ENCODE measurements at places on chromosomes 4 and X.

DNA sequence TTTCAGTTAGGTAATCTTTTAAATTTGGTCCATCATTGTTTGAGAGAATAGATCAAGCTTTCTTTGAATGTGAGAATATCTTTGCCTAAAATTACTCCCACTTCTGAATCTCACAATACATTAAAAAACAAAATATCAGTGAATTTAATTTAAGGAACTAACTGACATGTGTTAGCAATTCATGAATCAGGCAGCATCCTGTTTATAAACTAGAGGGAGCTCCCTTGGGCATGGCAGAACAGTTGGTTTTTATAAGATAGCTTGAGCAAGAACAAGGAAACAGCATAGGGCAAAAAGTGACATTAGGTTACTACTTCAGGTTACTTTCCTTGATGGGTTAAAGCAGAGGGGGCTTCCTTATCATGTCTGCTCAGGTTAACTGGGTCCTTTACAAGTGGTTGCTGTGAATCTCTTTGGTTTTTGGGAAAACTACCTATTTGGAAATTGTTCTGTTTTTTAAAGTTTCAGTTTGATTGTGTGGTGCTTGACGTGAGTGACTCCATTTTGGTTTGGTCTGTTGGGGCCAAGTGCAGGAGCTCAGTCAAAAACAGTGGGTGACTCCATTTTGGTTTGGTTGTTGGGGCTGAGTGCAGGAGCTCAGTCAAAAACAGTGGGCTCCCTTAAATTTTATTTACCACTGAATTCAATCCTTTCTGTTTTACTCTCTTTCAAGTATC, 68.0 kb downstream of the PPEF2 start:
- no peak for DNase-seq

DNA sequence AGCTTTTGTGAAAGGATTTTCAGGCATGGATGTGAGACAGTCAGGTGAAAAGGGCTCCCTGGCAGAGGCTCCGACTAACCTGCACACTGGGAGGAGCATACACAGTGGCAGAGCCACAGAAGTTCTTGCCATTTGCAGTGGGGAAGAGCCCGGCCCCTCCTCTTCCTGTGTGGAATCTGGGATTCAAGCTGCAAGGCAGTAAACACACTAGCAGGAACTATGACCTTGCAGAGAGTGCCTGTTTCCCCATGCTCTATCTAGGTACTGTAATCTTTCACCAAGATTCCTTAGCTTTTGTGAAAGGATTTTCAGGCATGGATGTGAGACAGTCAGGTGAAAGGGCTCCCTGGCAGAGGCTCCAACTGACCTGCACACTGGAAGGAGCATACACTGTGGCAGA, 19.8 kb upstream of the HEPH start:
- DNase-seq: no peak

GRCh38 chrX:109660435-109661143, 35.6 kb upstream of the KCNE5 start:
- no peak for DNase-seq

DNA sequence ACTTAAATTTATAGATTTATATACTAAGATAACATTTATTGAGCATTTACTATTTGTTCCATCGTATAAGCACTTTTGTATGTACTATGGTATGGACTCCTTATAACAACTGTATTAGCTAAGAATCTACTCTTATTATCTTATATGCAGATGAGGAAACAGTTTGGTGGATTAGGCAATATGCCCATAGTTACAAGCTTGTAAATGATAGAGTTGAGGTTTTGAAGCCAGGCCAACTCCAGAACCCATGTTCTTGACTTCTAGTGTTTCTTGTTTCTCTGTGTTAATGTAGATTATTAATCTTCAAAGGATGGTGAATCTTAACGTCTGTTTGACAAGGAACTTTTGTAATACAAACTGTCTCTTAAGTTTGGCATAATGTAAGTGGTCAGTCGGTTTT, 71.3 kb downstream of the STIM2 start:
- DNase-seq: no peak

DNA sequence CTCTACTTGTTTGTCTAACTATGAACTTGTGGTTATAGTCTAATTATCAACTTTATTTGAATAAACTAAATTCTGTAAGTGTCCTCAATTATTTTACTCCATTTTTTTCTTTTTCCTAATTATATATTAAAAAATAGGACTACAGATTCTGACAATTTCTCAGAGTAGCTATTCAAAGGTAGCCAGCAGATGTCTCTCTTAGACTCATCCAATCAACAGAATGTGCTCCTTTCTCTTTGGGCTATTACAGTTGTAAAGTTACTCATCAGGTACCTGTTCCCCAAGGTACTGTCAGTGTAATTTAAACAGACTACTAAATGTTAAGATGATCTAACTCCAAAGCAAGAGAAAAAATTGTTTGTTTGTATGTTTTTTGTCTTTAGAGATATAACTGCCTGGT, 248.6 kb downstream of the PCDH18 start:
- no peak for DNase-seq

DNA sequence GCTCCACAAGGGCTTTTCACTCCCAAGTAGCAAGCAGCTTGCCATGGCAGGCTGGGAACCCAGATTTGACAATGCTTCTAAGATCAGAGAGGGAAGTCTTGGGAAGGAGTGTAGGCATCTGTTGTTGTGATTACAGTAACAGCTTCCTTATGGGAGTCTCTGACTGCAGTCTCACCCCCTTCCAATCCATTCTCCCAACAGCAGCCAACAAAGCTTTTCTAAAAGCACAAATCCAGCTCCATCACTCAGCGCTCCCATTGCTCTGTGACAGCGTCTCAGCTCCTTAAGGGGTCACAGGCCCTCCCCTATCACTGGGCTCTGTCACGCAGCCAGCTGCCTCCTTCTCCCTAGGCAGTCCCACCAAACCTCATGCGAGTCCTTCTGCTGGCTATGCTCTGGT, 7.1 kb downstream of the IGFBP7 start:
- peak; percentile 58 for DNase-seq

GRCh38 chr4:1232661-1233621, 16.0 kb downstream of the CTBP1 start:
- peak; percentile 58 for DNase-seq

- DNase-seq: no peak
These were observed 138.3 kb downstream of the AREG start for GRCh38 chr4:74583089-74583700.

Measured in ELF-1 (cell line).